ENCODE measurements at places on chromosomes 1 and 21. TPM values are rescaled to one million over a fixed set of nuclear protein-coding genes. Genes with fewer than 3 reads are reported as not detected.

DNA sequence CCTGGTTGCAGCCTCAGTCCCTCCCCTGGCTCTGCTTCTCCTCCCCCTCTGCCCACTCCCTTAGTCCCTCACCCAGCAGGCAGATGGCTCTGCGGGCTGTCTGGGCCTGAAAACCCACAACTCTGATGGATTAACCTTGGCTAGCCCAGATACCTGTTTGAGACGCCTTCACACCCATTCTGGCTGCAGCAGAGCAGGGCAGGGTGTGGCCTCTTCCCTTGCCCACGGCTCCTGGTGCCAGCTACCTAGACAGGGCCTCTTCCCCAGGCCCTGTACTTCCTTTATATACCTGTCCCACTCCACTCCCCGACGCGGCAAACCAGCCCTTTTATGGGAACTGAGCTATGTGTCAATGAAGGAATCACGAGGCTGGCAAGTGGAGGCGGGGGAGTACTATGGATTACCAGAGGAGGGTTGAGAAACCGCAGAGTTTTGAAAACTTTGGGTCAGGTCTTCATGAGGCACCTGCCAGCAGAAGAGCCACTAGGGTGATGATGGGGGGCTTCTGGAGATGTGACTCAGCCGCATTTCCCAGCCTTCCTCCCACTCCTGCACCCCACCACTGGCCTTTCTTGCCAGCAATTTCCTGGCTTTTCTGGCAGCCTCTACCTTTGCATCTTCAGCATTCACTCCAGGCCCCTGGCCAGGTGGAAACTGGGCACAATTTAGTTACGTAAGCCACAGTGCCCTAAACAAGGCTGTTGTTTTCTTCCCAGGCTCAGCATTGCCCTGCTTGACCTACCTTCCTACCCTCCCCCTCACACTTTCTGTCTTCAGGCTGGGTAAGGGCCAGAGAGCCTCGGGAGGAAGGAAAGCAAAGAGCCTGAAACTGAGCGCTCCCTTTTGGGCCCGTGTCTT is at the start of gene CHI3L1:
CHI3L1 (minus strand) TSS at position 259 of the 858 bp plus-strand sequence; CDS start at position 178, 81 bp downstream.
- DNase-seq: peak; percentile 97
- peaks cover 13% of the 10 kb centered on the region for H3K4me1 ChIP-seq
- H3K36me3 ChIP-seq: no peaks in the 10 kb centered on the region
- H3K27ac ChIP-seq: no peak within 1 kb of the TSS
- H3K4me3 ChIP-seq: no peak within 1 kb of the TSS

GRCh38 chr1:153203130-153203529 is at the start of gene LELP1:
Gene LELP1, plus strand, starts transcription at chr1:153203430. Its CDS starts 1,278 bp downstream, at chr1:153204708.
- no peaks in the 10 kb centered on the region for H3K4me1 ChIP-seq
- no peak within 1 kb of the TSS for H3K4me3 ChIP-seq
- DNase-seq: no peak
- peaks cover 25% of the 10 kb centered on the region for H3K27me3 ChIP-seq

AKR7A3 gene
- total RNA-seq: 0.40 TPM

- H3K4me1 ChIP-seq: peaks cover 8% of the 10 kb centered on the region
- no peak for DNase-seq
- H3K27ac ChIP-seq: no peak overlapping the region
- no peaks in the 10 kb centered on the region for H3K27me3 ChIP-seq
Measured at GRCh38 chr1:185488808-185489207, 171.8 kb upstream of the IVNS1ABP start.

DNA sequence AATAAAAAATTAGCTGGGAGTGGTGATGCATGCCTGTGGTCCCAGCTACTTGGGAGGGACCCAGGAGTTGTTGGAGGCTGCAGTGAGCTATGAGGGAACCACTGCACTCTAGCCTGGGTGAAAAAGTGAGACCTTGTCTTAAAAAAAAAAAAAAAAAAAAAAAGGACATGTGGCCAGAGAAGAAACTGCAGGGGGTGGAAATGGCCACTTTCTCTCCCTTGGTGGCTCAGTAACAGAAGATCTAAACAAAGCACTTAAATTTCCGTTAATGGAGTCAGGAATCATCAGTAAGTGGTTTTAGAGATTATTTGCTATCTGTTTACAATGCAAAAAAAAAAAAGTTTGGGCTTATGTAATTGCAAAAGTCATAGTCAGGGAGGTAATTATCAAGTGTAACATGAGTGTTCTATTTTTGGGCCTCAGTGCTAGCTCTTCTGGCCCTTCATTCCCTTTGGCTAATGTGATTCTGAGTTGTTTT is 19.3 kb upstream of the OPRD1 start:
- peaks cover 11% of the 10 kb centered on the region for H3K27me3 ChIP-seq
- H3K36me3 ChIP-seq: no peaks in the 10 kb centered on the region
- H3K4me3 ChIP-seq: no peak overlapping the region
- DNase-seq: no peak
- no peak overlapping the region for H3K27ac ChIP-seq

PGBD5 gene
- 0.83 TPM for total RNA-seq

DNA sequence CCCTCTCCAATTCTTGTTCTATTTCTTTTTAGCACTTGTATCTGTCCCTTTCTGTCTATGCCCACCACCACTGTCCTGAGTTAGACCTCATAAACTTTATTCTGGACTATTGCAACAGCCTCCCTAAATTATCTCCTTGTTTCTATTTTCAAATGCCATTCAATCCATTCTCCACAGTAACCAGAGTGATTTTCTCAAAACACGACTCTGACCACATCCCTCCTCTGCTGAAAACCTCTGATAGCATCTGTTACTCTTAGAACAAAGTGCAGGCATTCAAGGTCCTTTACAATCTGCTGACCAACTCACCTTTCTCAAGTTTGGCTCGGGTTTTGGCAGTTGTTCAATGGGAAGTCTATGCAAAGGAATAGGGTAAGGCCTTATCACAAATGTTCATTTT is 22.8 kb upstream of the GPX7 start:
- peaks cover 31% of the 10 kb centered on the region for H3K4me1 ChIP-seq
- H3K4me3 ChIP-seq: no peak overlapping the region
- no peak overlapping the region for H3K27ac ChIP-seq
- no peak for DNase-seq
- H3K36me3 ChIP-seq: peaks cover 8% of the 10 kb centered on the region
- H3K27me3 ChIP-seq: no peaks in the 10 kb centered on the region

AMPD1 gene
- total RNA-seq: not detected

- no peaks in the 10 kb centered on the region for H3K4me1 ChIP-seq
- H3K36me3 ChIP-seq: no peaks in the 10 kb centered on the region
- no peak overlapping the region for H3K27ac ChIP-seq
- H3K4me3 ChIP-seq: no peak overlapping the region
- no peak for DNase-seq
- no peaks in the 10 kb centered on the region for H3K27me3 ChIP-seq
Measured at GRCh38 chr1:228118040-228118439, 8.9 kb upstream of the MRPL55 start.

DNA sequence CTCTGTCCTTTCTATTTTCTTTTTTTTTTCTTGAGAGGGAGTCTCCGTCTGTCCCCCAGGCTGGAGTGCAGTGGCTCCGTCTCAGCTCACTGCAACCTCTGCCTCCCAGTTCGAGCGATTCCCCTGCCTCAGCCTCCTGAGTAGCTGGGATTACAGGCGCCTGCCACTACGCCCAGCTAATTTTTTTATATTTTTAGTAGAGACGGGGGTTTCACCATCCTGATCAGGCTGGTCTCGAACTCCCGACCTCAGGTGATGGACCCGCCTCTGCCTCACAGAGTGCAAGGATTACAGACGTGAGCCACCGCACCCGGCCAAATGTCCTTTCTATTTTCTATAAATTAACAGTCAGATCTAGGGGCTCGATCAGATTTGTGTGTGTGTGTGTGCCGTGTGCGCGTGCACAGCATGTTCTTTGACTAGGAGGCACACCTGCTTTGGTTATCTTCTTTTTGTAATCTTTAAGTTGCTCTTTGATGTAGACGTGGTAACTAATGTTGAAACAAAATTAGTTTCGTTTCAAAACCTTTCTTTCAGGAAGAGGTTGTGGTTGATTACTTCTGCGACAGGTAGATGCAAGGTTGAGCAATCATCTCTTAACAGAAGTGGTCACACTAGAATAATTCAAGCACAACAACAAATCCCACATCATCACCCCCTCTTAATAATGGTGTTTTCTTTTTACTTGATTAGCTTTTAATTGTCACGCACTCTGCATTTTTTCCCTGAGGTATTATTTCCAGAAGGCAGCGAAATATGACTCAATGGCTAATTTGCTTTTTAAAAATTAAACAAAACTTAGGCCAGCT is 779 bp upstream of the DEGS1 start:
- peak; percentile 59 for DNase-seq
- H3K27ac ChIP-seq: peak overlapping the region; percentile 87
- peak overlapping the region; percentile 85 for H3K4me3 ChIP-seq
- no peaks in the 10 kb centered on the region for H3K27me3 ChIP-seq
- H3K36me3 ChIP-seq: peaks cover 15% of the 10 kb centered on the region

USH2A gene
- total RNA-seq: not detected

KDF1 gene
- 5.1 TPM for total RNA-seq

DNA sequence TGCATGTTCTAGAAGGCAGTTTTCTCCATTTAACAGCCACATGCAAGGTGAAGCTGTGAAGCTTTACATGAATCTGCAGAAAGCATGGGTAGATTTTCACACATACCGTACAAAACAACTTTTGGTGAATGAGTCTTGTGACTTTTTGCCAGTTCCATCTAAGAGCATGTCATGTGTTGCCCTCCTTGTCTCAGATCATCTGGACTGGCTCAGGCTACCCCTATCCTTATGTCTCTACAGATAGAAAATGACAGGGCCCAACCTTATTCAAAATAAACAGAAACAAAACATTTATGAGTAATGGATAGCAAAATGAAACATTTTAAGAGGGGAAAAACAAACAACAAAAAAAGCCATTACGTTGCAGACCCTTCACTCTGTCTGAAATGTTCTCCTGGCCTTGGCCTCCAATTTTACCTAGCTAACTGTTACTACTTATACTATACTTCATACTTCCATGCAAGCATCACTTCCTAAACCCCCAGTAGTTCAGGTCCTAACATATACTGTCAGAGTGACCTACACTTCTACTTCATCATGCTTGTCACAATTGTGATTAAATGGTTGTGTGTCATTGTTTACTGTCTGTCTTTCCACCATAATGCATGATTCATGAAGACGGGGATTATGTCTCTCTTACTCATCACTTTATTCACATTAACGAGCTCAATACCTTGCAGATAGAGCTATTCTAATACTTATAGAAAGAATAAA is 39.0 kb downstream of the LRRC8C start:
- H3K4me3 ChIP-seq: no peak overlapping the region
- H3K27me3 ChIP-seq: no peaks in the 10 kb centered on the region
- DNase-seq: peak; percentile 56
- H3K4me1 ChIP-seq: peaks cover 21% of the 10 kb centered on the region

RGS16 gene
- total RNA-seq: 11.9 TPM

S100A2 gene
- 5,064 TPM for total RNA-seq

- no peak overlapping the region for H3K27ac ChIP-seq
- DNase-seq: peak; percentile 39
- no peaks in the 10 kb centered on the region for H3K36me3 ChIP-seq
- H3K4me3 ChIP-seq: no peak overlapping the region
- peaks cover 49% of the 10 kb centered on the region for H3K27me3 ChIP-seq
Measured at GRCh38 chr1:65717815-65718454, 74.8 kb upstream of the PDE4B start.

- DNase-seq: peak; percentile 76
- H3K4me3 ChIP-seq: peak within 1 kb of the TSS; percentile 81
- peaks cover 33% of the 10 kb centered on the region for H3K36me3 ChIP-seq
- peak within 1 kb of the TSS; percentile 76 for H3K27ac ChIP-seq
- H3K27me3 ChIP-seq: no peaks in the 10 kb centered on the region
Measured at GRCh38 chr1:161038523-161039153, at the start of gene TSTD1. Gene TSTD1, minus strand, starts transcription at chr1:161038964. Its CDS starts 75 bp downstream, at chr1:161038889.

DNA sequence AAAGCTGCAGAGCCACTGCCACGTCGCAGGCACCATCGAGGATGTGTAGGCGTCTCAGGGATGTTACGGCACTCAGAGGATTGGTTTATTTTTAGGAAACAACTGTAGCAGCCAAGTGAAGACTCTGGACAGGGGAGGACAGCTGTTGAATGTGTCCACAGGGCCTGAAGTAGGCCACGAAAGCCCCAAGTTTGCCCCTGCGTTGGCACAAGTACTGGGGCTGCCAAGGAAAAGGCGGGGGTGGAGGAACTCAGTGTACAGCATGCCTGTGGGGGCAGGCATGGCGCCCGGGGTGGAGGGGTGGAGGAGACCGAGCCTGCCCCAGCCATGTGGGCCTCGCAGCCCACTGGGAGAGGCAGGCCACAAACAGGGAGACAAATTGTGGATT is 89.7 kb downstream of the ADARB1 start:
- H3K4me1 ChIP-seq: no peaks in the 10 kb centered on the region
- DNase-seq: no peak
- no peak overlapping the region for H3K4me3 ChIP-seq
- no peaks in the 10 kb centered on the region for H3K27me3 ChIP-seq

DNA sequence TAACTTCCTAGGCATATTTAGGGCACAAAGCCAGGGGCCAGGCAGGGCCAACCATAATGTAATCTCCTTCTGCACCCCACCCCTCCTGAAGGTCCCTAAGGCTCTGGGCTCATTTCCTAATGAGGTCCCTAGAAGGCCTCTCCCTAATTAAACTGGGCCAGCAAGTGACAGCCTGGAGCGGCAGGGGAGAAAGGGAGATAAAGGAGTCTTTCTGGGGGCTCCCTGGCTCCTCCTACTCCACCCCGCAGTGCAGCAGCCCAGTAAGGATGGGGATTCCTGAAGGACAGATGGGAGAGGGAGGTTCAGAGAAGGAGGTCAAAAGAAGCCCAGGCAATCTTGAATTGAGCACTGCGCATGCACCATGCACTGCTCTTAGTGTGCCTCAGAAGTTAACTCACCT is 12.8 kb downstream of the LRP8 start:
- H3K27ac ChIP-seq: no peak overlapping the region
- peaks cover 6% of the 10 kb centered on the region for H3K4me1 ChIP-seq
- H3K4me3 ChIP-seq: no peak overlapping the region
- H3K27me3 ChIP-seq: no peaks in the 10 kb centered on the region

- H3K27me3 ChIP-seq: peaks cover 64% of the 10 kb centered on the region
- DNase-seq: peak; percentile 85
- H3K36me3 ChIP-seq: no peaks in the 10 kb centered on the region
- H3K4me1 ChIP-seq: peaks cover 20% of the 10 kb centered on the region
Measured at GRCh38 chr1:243850452-243851256, 611 bp upstream of the AKT3 start.

TSTD1 gene
- total RNA-seq: 35.2 TPM
